ENCODE measurements at places on chromosomes 5 and 9.

DNA sequence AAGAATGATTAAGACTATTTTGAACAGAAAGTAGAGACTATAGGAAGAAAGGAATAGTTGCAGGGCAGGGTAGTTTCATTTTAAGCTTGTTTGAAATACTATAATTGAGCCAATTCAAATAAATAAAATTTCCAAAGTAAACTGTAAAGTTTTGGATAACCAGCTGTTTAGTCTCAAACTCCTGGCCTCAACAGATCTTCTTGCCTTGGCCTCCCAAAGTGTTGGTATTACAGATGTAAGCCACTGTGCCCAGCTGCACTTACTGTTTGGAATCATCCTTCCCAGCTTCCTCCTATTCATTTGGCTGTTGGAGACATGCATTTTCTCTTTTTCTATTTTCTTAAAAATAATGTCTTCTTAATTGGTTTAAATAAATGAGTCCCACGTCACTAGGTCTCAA lies 231.0 kb downstream of the NNT start:
- no peak for DNase-seq

DNA sequence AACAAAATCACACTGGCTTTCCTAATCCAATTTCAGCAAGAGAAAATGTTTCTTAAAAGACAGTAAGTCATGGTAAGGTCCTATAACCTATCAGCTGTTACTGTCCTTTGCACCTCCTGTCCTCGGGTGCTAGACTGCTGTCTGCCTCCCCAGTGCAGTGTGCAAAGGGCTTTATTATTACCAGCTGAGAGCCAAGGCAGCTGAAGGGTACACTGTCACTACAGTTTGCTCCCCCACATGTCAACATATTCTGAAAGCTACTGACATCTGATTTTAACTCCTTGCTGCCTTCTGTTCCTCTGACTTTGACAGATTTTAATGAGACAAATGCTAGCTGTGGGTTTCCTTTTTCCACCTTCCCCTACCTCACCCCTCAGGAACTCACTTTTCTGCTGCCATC lies 389.4 kb upstream of the SLC24A2 start:
- no peak for DNase-seq

GRCh38 chr9:84932915-84933527 lies 263.5 kb downstream of the NTRK2 start:
- no peak for DNase-seq

DNA sequence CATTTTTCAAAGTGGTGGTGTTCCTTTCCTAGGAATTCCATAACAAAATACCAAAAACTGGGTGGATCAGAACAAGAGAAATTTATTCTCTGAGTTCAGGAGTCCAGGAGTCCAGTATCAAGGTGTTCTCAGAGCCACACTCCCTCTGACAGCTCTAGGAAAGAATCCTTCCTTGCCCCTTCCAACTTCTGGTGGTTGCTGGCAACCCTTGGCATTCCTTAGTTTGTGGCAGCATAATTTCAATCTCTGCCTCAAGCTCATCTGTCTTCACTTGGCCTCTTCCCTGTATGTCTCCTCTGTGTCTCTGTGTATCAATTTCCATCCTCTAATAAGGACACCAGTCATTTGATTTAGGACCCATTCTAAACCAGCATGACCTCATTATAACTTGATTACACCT lies 243.7 kb downstream of the MPDZ start:
- DNase-seq = no peak

DNA sequence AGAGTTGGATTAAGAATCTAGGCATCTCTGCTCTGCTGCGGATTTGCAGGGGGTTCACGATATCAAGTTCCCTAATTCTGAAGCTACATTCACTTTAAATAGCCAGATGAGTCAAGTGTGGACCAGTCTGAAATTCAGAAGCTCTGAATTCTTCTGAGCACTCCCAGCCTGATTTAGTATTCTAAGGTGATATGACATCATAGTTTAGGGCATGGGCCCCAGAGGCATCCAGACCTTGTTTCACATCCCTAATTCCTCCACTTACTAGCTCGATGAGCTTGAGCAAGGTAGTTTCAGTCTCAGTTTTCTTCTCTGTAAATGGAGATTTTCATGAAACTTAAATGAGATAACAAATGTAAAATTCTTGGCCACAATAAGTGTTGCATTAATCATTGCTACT lies 65.2 kb downstream of the TMEM167A start:
- DNase-seq = no peak

DNA sequence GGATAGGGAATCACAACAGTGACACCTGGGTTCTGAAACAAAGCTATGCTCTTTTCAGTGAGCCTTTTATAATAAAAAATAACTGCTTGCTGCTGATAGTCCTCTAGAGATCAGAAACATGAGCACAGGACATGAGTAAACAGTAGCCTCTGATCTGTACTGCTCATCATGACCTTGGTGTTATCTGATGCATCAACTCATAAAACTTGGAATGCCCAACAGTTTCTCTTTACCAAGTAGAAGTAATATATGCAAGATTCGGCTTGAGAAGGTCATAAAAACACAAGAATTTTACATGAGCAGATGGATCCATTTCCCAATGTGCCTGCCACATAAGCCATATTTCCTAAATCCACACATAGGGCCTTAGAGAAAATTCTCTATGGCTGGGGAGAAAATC lies 318.3 kb upstream of the GRAMD2B start:
- DNase-seq = no peak

GRCh38 chr9:123402981-123403509 lies 47.0 kb downstream of the CRB2 start:
- DNase-seq = no peak

- DNase-seq = no peak
Measured at GRCh38 chr5:33539212-33539611, 98.4 kb downstream of the TARS1 start.

GRCh38 chr9:23811633-23812032 lies 14.4 kb downstream of the ELAVL2 start:
- DNase-seq = no peak

- no peak for DNase-seq
Measured at GRCh38 chr5:16707168-16707868, 90.5 kb upstream of the RETREG1 start.

DNA sequence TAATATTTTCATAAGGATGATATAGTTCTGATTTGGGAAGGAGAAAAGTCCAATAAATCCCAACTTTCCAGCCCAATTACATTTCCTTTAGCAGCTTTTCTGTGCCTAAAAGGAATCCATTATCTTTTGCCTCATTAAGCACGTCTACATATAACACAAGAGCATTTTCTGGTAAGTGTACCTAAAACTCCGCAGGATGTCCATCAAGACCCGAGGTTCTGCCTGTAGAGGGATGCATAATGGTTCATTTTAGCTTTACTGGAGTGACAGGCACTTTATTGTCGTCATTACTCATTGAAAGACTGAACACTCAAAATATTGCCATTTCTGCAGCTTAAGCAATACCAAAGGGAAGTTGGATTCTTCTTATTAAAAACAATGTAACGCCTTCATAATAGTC lies 669.0 kb downstream of the PRELID2 start:
- no peak for DNase-seq

DNA sequence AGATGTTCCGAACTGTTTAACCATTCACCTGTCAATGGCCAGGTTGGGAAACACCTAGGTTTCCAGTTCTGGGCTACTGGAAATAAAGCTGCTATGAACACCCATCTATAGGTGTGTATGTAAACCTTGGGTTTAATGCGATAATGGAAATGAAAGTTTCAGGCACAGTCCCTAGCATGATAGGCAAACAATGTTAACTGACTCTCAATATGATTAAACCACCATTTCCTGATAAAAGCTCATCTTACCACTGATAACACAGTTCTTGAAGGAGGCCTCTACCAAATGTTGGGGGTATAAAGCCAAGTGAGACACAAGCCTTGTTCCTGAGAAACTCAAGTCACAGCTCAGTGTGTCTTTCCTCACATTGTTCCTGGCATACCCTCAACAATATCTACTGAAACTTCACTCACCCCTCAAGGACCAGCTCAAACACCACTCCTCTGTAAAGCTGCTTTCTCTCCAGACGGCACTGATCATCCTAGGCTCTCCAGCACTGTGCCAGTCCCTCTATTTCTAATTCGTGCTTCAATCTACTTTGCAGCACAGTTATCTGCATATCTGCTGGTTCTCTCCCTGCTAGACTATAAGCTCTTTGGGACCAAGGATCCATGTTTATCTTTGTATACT lies 15.8 kb downstream of the RAB14 start:
- DNase-seq = no peak

- DNase-seq = no peak
Measured at GRCh38 chr9:14479163-14479560, 165.2 kb upstream of the NFIB start.

GRCh38 chr5:124746916-124747790 lies 714 bp upstream of the ZNF608 start:
- DNase-seq = peak; percentile 80

DNA sequence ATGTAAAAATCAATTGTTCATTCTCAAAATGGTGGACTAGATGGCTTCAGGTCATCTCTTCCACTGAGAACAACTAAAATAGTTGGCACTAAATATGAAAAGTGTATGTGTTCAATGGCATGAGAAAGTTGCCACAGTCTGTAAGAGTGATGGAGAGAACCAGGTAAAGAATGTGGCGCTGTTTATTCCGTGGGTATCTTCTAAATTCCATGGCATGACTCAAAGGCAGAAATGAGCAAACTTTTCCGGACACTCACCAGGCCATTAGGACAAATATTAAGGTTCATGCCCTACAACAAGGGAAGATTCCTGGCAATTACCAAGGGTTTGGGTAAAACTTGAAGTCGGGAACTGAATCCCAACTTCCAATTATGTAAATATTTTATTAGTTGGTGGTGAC lies 825.4 kb upstream of the CDH6 start:
- no peak for DNase-seq

GRCh38 chr9:99561961-99562565 lies 259.6 kb upstream of the NR4A3 start:
- no peak for DNase-seq
